Dorsolateral prefrontal cortex (tissue), 122 donors: ENCODE measurements at places on chromosomes 13 and 19.

GRCh38 chr19:42306646-42307045 lies 4.2 kb upstream of the PAFAH1B3 start:
- DNase-seq, result no peak

DNA sequence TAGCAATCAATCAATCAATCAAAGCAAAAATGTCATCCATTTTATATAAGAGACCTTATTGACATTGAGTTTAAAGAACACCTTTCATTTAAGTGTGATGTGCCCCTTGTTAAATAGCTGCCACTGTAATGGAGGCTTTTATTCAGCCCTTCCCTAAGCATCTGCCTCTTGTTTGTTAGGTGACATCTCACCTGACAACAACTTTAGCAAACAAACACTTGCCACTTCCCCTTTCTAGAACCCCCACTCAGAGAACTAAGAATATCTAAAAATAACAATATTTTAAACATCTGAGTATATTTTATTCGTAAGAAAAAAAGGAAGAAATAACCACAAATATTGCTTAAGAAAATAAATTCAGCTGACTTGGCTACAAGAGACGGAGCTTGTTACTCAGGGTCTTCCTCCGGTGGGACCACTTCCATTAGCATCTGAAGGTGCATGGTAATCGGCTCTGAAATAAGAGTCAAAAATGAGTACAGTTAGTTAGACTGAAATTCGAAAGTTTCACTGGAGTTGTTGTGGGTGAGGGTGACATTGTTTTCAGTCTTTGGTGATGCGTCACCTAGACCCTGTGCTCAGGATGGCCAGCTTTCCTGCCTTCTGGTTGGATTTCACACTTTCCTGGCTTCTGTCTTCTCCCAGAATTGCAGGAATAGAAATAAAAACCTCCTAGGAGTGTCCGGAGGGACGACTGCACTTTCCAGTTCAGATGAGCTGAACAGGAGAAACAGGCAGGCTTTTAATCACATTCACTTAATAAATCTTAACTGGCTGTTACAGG lies 39.1 kb downstream of the SLC7A9 start:
- DNase-seq, result no peak

- DNase-seq, result no peak
Observed at GRCh38 chr13:76672420-76672819, 213.8 kb downstream of the KCTD12 start.

GRCh38 chr19:57558525-57558924 lies 1.1 kb downstream of the ZNF550 start:
- no peak for DNase-seq

DNA sequence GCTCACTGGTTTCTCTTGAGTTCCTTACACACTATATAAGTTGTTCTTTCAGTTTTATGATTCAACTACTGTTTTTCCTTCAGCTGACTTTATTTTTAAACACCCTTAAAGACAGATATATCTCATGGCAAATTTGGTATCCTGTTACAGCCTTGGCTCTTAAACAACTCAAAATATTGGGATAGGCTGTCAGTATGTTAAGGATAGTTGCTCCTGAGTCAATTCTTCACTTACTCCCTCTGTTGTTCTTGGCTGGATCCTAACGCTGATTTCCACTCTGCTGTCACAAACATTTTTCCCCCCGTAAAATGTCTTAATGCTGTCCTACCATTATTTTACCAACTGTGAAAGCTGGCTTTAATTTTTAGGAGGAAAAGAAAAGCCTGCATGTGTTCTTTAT lies 1.2 kb downstream of the KCNRG start:
- DNase-seq, result no peak

DNA sequence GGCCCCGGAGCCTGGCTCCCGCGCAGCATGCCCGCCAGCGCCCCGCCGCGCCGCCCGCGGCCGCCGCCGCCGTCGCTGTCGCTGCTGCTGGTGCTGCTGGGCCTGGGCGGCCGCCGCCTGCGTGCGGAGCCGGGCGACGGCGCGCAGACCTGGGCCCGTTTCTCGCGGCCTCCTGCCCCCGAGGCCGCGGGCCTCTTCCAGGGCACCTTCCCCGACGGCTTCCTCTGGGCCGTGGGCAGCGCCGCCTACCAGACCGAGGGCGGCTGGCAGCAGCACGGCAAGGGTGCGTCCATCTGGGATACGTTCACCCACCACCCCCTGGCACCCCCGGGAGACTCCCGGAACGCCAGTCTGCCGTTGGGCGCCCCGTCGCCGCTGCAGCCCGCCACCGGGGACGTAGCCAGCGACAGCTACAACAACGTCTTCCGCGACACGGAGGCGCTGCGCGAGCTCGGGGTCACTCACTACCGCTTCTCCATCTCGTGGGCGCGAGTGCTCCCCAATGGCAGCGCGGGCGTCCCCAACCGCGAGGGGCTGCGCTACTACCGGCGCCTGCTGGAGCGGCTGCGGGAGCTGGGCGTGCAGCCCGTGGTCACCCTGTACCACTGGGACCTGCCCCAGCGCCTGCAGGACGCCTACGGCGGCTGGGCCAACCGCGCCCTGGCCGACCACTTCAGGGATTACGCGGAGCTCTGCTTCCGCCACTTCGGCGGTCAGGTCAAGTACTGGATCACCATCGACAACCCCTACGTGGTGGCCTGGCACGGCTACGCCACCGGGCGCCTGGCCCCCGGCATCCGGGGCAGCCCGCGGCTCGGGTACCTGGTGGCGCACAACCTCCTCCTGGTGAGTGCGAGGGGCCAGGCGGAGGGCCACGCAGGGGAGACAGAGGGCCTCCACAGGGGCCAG lies at the start of gene KL:
KL (plus strand) TSS at position 10 of the 909 bp plus-strand sequence; CDS start at position 28, 18 bp downstream.
- no peak for DNase-seq

DNA sequence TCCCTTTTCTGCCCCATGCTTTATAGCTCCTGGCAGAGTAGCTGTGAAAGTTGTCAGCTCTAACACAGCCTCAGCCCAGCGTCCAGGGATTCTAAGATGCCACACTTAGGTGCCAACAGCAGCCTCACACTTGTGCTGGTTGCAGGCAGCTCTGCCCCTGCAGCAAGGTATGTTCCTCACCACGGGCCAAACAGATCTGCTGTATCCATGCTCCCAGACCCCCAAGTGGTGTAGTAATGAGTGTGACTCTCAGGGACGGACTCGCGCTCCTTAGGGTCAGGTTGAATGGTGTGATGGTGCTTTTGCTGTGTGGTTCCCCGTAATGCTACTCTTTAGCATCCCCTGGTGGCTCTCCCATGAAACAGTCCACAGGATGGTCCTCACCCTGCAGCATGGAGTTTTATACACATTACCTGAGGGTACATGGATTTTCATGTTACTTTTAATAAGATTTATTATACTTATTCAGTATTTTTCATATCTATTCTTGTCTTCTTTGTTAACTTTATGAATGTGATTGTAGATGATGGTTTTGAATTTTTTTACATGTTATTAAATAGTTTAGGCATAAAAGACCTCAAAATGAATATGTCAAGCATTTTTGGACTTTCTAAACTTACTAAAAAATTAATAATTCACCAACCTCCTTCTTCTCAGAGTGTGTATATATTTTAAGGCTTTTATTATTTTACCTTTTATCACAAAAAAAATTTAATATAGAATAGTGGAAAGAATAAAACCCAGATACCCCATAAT lies 232.5 kb downstream of the SLC7A1 start:
- DNase-seq, result no peak

DNA sequence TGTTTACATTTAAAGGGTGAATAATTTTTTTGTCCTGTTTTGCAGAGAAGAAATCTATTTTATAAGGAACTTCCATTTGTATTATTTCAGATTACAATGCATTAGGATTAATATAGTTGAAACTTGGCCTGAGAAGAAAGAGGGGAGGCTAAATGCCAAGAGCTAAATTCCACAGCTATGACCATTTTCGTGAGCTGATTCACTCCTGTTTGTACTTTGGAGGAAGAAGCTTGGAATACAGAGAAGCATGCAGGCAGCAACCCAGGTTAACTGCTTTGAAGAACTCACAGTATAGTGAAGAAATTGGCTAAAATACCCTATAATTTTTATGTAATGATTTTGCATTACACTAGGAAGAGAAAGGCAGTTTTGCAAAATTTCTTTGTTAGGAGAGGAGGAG lies 309.4 kb upstream of the KLF12 start:
- DNase-seq, result no peak

GRCh38 chr13:102729560-102730270 lies 34.9 kb upstream of the METTL21C start:
- no peak for DNase-seq

DNA sequence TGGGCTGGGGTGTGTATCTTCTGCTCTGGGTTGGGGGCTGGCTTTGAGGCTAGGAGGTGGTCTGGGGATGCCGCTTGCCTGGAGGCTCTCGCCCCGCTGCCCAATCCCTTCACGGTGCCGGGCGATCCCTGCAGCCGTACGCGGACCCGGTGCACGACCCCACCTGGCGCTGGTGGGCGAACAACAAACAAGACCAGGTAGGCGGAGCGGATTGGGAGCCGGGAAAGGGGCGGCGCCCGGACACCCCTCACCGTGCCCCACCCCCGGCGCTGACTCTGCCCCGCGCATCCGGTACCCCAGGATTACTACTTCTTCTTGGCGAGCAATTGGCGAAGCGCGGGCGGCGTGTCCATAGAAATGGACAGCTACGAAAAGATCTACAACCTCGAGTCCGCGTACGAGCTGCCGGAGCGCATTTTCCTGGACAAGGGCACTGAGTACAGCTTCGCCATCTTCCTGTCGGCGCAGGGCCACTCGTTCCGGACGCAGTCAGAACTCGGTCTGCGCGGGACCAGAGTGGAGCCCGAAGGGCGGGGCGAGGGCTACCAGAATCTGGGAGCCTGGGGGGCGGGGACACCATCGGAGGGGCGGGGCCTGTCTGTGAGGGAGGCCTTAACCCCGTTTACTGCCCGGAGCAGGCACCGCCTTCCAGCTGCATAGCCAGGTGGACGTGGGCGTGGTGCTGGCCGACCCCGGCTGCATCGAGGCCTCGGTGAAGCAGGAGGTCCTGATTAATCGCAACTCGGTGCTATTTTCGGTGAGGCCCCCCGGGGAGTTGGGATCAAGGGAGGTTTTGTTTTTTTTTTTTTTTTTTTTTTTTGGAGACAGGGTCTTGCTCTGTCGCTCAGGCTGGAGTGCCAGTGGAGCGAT lies 12.1 kb upstream of the PSMD8 start:
- DNase-seq, result peak; percentile 45

GRCh38 chr13:64959276-64959675 lies 2270.9 kb downstream of the PCDH9 start:
- DNase-seq, result no peak

- no peak for DNase-seq
Observed at GRCh38 chr13:30142486-30143211, 164.7 kb downstream of the KATNAL1 start.

GRCh38 chr13:26656919-26657318 lies 99.4 kb downstream of the WASF3 start:
- no peak for DNase-seq

- no peak for DNase-seq
Observed at GRCh38 chr19:38538793-38539528, 78.8 kb downstream of the MAP4K1 start.

DNA sequence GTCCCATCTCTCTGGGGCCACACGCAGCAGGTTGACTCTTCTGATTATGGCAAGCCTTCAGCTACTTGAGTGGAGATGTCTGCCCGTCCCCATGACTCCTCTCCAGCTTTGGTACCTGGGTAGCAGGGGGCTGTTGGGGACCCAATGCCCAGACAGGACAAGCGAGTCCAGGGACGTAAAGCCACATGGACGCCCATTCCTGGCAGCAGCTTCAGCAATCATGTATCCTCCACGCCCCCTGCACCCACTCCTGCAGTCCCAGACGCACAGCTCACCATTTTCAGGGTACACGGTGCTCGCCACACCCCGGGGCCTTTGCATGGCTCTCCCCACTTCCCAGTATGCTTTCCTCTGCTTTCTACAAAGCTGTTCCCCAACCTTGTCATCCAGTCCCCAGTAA lies 22.0 kb upstream of the VSTM2B start:
- no peak for DNase-seq
